ENCODE measurements at places on chromosomes 13 and 19. TPM values are rescaled to one million over a fixed set of nuclear protein-coding genes. Genes with fewer than 3 reads are reported as not detected.

Gene LRG1
- total RNA-seq = 19.4 TPM

Gene GFY
- not detected for total RNA-seq

Gene TYROBP
- 18.7 TPM for total RNA-seq

Gene MBD3L2
- total RNA-seq = not detected
